ENCODE measurements at places on chromosomes 6 and 20.

- no peak for DNase-seq
Measured at GRCh38 chr6:55286824-55287223, 40.4 kb upstream of the GFRAL start.

- no peak for DNase-seq
Measured at GRCh38 chr6:15996030-15996429, 132.9 kb upstream of the MYLIP start.

DNA sequence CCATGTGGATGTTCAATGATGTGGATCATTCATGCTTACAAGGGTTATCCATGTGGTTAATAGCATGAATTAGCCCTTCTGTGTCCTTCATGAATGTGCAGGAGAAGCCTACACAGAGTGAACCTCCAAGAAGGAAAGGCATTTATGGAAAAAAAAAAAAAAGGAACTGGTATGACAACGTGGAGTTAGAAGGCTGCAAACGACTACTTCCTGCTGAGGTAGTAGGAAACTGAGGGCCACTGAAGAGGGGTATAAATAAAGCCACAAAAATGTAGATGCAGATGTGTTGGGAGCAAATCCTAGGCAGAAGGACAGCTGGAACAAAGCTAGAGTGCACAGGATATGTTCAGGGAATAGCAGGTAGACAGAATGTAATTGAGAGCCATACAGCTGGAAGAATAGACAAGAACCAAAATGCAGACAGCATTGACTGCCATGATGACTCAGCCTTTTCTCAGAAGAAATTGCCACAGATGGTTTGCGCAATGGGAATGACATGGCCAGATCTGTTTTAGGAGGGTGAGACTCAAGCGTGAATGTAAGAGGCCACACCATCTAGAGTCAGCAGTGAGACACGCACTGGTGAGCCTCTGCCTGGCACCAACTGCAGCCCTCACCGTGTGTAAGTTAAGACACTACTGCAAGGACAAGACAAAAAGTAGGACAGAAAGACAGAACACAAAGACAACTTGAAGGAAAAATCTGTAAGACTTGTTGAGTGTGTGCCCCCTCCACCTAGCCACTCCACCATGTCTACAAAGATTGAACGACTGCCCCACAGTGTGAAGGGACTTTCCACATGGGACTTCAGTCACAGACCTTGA is 79.8 kb downstream of the KIF13A start:
- peak; percentile 97 for DNase-seq

- no peak for DNase-seq
Measured at GRCh38 chr20:51447097-51447764, 95.3 kb downstream of the NFATC2 start.

DNA sequence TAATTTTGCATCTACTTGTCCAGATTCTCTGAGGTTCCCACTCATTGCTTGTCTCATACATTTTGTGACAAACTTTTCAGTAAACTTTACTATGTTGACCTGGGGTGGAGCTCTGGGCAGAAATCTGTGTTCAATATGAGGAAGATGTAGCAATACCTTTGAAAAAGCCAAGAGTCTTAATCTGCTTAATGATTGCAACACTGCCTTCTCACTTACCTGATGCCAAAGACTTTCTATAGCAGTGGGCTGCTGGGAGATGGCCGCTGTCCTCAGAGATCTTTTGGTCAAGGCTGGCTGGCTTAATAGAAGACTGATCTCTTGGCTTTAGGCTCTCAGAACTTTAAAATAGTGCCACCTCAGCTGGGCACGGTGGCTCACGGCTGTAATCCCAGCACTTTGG is 70.1 kb upstream of the RBM24 start:
- DNase-seq: peak; percentile 37
